ENCODE measurements at places on chromosomes 11 and 22.

GRCh38 chr22:16818538-16818937 lies 6.7 kb downstream of the XKR3 start:
- DNase-seq = no peak

DNA sequence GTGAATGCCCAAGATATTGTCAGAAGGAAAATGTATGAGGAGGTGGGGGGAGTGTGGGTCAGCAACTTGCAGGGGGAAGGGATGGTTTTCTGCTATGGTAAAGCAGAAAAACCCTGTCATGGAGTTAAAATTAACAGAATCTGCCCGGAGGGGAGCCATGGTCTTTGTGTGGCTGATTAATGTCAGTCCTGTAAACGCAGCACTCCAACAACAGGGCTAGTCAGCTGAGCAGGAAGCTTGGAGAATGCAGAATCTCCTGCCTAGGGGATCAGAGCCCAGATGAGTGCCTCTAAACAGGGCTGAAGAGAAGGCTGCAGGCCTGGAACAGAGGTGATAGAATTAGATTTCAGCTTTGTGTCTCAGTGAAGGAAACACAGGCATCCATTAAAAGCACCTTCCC lies 140.9 kb upstream of the MTNR1B start:
- DNase-seq = no peak

DNA sequence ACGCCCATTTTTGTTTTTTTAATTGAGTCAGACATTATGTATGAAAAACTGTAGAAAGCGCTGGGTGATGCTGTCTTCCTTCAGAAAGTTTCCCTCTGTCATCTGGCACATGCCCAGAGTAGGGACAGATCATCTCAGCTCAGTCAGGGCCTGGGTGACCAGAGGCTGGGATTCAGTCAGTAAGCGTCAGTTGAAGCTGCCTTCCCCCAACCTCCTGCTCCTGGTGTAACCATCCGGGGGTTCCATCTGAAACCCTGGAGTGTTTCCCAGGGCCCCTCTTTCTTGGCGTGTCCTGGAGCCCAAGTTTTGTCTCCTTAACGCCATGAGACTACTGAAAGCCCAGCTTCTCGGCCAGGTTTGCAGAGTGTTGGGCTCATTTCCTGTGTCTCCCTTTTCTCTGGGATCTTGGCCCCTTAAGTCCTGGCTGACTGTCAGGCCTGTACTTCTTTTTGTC lies 10.7 kb downstream of the PPFIA1 start:
- peak; percentile 82 for DNase-seq

- DNase-seq = no peak
Observed at GRCh38 chr22:49425356-49425755, 402.3 kb downstream of the BRD1 start.

DNA sequence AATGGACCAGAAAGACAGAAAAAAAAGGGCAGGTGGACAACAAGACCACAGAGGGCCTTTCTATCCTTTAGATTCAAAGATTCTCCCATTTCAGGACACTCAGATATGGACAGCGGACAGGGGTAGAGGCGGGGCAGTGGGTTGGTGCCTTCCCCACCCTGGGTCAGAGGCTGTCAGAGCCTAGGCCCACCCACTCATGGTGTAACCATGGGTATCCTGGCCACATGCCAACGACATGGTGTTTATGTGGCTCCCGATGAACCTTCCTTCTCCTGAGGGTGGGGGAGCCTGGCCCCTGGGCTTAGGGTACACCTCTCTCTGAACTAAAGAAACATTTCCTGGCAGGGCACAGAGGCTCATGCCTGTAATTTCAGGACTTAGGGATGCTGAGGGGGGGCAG lies 14.3 kb upstream of the P2RY2 start:
- no peak for DNase-seq

DNA sequence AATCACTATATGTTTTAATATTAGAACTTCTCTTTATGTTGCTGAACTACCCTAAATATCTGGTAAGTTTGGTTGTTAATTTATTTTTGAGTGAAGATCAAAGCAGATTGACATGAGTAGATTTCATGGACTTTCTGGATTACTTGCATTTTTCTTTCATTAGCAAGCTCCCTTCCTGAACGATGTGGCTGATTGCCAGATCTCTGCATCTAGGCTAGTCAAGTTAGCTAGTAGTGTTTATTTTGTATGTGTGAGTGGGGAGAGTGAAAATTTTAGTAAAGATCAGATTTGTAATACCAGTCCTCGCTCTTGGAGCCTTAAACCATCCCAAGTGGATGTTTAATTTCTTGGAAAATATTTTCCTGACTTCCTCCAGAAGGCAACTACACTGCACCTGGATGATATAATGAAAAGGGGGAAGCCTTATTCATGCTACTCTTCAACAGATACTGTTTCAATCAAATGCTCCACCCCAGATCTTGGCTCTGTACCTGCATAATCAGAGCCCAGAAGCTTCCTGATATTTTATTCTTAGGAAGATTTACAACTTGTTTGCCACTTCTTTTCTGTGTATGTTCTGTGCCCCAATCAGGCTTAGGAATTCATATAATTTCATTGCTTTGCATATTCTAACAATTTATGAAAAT lies 143.2 kb upstream of the GRIA4 start:
- DNase-seq = peak; percentile 61

DNA sequence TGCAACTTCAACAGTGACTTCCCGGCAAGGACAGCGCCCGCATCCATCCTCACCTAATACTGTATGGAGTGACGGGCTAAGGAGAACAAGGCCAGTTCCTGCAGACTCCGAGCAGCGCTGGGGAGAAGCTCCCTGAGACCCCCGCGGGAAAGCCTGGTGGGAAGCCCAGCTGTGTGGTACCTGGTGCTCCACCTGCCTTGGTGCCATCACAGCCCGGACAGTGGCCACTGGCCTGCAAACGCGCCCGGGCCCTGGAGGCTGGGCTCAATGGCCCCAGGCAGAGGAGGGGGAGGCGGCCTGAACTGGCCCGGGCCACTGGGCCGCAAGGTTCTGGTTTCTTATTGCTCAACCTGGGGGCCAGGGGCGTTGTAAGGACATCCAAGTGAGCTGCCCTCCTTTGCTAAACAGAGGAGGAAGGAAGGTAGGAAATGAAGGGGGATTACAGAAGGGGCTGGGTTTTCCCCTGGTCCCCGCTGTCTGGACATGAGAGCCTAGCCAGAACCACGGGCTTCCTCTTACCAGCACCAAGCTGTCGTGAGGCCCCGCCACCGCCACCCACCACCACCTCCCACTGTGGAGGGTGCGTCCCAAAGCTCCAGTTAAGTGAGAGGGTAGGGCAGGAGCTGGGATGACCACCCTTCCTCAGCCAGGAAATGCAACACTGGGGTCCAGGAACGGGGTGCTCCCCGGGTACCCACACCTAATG lies 8.5 kb upstream of the CDC42BPG start:
- no peak for DNase-seq

GRCh38 chr11:88405853-88406252 lies 68.3 kb upstream of the CTSC start:
- DNase-seq = no peak

DNA sequence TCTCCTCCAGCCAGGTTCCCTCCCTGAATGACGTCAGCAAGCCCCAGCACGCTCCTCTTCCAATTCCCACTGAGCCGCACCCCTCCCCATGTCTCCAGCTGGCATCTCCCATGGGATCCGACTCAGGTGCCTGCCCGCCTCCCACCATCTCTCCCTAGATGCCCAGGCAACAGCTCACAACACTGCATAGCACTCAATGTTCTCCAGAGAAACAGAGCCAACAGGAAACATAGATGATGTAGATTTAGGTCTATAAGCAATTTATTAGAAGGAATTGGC lies 532.3 kb downstream of the BRD1 start:
- DNase-seq = no peak

GRCh38 chr11:26867286-26867685 lies 126.6 kb upstream of the FIBIN start:
- DNase-seq = no peak

DNA sequence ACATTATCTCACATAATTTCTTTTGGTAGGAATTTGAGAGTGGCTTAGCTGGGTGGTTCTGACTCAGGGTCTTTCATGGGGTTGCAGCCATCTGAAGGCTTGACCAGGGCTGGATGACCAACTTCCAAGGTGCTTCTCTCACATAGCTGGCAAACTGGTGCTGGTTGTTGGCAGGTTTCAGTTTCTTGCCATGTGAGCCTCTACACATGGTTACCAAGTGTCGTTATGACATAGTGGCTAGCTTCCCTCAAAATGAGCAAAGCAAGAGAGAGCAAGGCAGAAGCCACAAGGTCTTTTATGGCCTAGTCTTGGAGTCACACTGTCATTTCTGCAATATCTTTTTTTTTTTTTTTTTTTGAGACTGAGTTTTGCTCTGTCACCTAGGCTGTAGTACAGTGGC lies 4.2 kb upstream of the TFIP11 start:
- DNase-seq = no peak

GRCh38 chr22:43993072-43993760 lies 30.9 kb upstream of the PARVB start:
- peak; percentile 62 for DNase-seq

- DNase-seq = no peak
Observed at GRCh38 chr11:7840578-7840977, 43.8 kb upstream of the OR5P2 start.

- DNase-seq = no peak
Observed at GRCh38 chr11:38640854-38641253, 2042.8 kb upstream of the RAG2 start.

GRCh38 chr22:36398601-36399471 lies 11.1 kb upstream of the MYH9 start:
- peak; percentile 88 for DNase-seq

DNA sequence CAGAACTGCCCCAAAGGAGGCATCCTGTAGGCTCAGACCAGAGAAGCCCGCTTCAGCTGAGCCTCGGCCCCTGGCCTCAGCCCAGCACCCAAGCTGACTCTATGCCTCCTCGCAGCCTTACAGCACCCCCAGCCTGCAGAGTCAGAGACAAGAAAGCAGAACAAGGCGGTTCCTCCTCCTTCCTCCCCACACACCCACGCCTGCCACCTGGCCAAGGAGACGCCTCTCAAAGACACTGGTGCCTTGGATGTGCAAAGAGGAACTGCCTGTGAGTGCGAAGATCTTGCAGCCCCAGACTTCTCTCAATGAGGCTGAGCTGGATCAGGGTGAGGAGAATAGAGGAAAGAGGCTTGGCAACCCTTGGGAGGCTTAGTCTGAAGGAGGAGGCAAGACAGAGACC lies 60.2 kb downstream of the PDE2A start:
- DNase-seq = no peak

- no peak for DNase-seq
Observed at GRCh38 chr11:73648571-73649046, 2.2 kb downstream of the PLEKHB1 start.

GRCh38 chr11:67293090-67293489 lies 4.0 kb downstream of the ANKRD13D start:
- peak; percentile 50 for DNase-seq

DNA sequence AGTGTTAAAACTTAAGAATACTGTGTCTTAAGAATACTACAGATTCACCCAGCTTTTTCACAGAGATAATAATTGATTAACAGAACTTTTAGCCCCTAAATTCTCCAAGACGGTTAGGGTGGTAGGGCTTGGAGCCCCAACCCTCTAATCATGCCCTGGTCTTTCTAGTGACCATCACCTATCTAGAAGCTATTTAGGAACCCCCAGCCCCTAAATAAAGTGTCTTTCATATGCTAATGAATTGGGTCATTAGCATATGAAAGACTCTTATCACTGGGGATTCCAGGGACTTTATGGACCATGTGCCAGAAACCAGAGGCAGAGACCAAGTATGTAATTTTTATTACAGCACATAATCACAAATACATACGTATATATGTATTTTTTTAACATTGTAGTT lies 999.7 kb upstream of the RAG2 start:
- no peak for DNase-seq

DNA sequence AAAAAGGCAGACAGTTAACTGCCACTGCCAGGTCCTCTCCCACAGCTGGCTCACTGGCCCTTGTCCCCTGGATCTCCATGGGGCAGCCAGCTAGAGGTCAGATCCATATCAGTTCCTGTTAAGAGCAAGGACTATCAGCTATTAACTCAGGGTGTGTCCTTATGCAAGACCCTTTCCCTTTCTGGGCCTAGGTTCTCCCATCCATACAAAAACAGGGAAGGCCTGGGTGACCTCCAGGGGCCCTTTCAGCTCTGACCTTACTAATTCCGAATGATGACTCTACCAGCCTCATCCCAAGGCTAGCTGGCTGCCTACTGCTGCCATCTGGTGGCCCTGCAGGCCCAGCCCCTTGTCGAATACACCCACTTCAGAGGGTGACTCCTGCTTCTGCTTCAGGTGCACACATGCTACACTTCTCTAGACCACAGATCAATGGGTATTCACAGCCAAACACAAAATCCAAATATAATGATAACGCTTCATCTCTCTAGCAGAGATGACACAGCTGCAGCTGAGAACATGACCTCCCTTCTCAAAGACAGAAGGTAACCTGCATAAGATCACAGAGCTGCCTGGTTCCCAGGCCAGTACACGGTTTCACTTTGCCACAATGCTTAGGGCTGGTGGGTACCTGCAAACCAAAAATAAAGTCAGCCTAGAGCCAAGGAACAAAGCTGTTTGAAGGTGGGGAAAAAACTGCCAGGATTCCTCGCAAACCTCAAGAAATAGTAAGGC lies 34.1 kb downstream of the SERGEF start:
- DNase-seq = peak; percentile 55

DNA sequence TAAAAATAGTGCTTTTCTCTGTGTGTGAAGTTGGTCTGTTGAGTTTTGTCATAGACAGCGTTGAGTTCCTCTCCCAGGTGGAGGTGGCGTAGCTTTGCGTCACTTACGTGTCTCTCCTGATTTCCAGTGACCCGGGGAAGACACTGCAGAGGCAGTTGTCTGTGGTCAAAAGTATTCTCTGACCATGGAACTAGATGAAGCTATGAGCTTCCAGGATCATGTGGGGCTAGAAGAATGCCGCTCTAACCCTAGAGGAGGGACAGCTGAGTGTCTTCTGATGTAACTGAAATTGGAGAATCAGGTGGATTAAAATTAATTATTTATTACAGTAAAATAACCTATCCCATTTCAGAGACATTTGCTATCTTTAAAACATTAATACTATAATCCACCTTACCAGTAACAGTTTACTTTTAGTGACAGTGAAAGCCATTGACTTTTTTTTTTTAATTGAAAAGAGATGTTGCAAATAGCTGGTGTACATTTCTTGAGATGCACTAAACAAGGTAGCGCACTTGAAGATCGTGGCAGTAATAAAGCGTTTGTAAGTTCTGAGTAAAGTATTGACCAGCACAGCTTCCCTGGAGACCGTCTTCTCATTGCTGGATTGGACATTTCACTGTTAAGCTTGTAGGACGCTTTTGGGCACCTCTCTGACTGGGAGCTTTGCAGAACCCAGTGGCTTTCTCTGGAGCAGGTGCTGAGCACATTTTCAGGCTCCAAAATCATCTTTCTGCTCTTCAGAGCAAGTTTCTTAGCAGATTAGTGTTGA lies 9.7 kb downstream of the CAT start:
- no peak for DNase-seq

- DNase-seq = no peak
Observed at GRCh38 chr11:79212741-79213190, 228.1 kb downstream of the TENM4 start.

GRCh38 chr11:97979741-97980140 lies 1041.0 kb upstream of the CNTN5 start:
- DNase-seq = no peak

GRCh38 chr22:16774911-16775500 lies 50.2 kb downstream of the XKR3 start:
- no peak for DNase-seq

- DNase-seq = peak; percentile 35
Observed at GRCh38 chr11:110774138-110775014, 62.1 kb upstream of the ARHGAP20 start.

GRCh38 chr11:121538054-121538453 lies 85.3 kb upstream of the SORL1-AS1 start:
- DNase-seq = no peak

GRCh38 chr11:71483692-71484091 lies 30.7 kb downstream of the NADSYN1 start:
- DNase-seq = no peak

Measured in EH (cell line).